Omental fat pad (tissue), 4 donors: ENCODE measurements at places on chromosomes 12 and 14. TPM values are rescaled to one million over a fixed set of nuclear protein-coding genes. Genes with fewer than 3 reads are reported as not detected.

Gene SRGAP1
- 69.1 TPM for total RNA-seq

Gene CBLN3
- 1.2 TPM for total RNA-seq

Gene LRRC10
- total RNA-seq: not detected

Gene LRRIQ1
- 1.4 TPM for total RNA-seq

Gene NR4A1
- 1,106 TPM for total RNA-seq

Gene GLIPR1L1
- total RNA-seq: not detected

Gene KLRK1
- 4.3 TPM for total RNA-seq

Gene C12orf57
- total RNA-seq: 280 TPM

Gene ZDHHC22
- total RNA-seq: not detected

Gene HELB
- total RNA-seq: 11.3 TPM

Gene CLEC7A
- total RNA-seq: 24.1 TPM

Gene KLRG1
- total RNA-seq: 2.3 TPM

Gene CFAP251
- total RNA-seq: 4.6 TPM

Gene GYS2
- total RNA-seq: 0.19 TPM

Gene NEK9
- 55.0 TPM for total RNA-seq

Gene IFT81
- 4.0 TPM for total RNA-seq

Gene SPSB2
- 6.5 TPM for total RNA-seq

Gene NKX2-1
- total RNA-seq: not detected

GRCh38 chr12:12563290-12563928 is 746 bp upstream of the DUSP16 start:
- no peak for DNase-seq

- no peak for DNase-seq
Observed at GRCh38 chr14:83289390-83289789, 1755.7 kb upstream of the SEL1L start.

DNA sequence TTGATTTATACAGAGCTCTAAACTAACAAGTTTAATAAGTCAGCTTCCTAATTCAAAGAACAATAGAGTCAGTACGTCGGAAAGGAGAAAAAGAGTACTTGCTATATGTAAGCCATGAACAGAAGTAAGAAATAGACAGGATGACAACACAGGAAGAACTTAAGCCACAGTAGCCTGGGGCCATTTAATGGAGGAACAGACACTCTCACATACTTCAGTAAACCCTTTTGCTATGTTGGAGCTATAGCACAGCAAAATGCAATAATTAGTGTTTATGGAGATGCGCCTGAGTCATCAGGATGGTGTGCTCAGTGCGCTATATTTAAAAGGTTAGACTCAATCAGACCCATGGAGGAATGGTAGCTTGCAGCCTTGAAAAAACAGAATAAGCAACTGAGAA is 61.0 kb downstream of the SRGAP1 start:
- no peak for DNase-seq

DNA sequence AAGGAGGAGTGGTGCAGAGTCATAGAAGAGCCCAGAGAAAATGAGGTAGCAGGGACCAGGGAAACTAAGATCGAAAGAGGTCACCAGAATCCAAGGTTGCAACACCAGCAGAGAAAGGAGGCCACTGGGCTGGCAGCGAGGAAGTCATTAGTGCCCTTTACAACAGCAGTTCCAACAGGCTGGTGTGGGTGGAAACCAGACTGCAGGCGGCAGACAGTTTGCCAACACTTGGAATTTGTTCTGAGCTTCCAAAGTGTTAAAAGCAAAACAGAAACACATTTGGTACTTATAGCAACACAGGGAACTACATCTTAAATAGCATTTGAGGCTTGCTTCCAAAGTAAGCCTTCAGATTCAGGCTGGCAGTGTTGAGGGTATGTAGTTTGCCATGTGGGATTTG is 95.2 kb upstream of the PWP1 start:
- DNase-seq: no peak

GRCh38 chr12:76080729-76081415 is 3.6 kb downstream of the NAP1L1 start:
- DNase-seq: no peak

DNA sequence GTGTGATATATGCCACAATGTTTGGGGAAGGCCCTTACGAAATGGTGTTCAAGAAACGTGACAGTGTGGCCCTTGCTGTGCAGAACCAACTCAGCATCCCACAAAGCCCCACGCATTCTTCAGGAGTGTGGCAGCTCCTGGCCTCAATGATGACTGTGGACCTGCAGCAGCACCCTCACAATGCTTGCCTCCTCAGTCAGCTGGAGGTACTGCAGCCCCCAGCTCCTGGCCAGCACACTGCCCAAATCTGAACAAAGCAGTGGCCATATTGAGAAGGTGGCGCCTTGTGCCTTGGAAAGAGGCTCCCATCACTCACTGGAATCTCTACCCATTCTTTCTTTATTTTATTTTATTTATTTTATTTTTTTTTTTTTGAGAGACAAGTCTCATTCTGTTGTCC is 10.4 kb downstream of the POLE2 start:
- DNase-seq: no peak

GRCh38 chr14:33972583-33973081 is 21.8 kb upstream of the EGLN3 start:
- DNase-seq: no peak

DNA sequence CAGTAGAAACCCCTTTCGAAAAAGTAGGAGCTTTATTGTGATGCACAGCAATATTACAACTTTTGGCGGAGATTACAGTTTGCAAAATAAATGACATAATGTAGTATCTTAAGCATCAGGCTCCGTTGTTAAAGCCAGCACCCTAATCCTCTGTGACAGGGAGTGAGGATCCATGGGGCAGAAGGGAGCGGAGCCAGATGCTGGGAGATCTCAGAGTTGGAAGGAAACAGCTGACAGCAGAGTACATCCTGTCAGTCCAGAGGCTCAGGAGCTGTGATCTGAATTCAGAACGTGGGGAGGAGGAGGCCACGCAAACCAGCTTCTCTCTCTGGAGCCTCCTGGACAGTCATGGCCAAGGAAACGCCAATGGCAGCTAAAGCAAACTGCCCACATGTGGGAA is 55.7 kb downstream of the TMTC1 start:
- no peak for DNase-seq

- no peak for DNase-seq
Observed at GRCh38 chr14:19828314-19828713, 24.7 kb downstream of the OR4N2 start.

DNA sequence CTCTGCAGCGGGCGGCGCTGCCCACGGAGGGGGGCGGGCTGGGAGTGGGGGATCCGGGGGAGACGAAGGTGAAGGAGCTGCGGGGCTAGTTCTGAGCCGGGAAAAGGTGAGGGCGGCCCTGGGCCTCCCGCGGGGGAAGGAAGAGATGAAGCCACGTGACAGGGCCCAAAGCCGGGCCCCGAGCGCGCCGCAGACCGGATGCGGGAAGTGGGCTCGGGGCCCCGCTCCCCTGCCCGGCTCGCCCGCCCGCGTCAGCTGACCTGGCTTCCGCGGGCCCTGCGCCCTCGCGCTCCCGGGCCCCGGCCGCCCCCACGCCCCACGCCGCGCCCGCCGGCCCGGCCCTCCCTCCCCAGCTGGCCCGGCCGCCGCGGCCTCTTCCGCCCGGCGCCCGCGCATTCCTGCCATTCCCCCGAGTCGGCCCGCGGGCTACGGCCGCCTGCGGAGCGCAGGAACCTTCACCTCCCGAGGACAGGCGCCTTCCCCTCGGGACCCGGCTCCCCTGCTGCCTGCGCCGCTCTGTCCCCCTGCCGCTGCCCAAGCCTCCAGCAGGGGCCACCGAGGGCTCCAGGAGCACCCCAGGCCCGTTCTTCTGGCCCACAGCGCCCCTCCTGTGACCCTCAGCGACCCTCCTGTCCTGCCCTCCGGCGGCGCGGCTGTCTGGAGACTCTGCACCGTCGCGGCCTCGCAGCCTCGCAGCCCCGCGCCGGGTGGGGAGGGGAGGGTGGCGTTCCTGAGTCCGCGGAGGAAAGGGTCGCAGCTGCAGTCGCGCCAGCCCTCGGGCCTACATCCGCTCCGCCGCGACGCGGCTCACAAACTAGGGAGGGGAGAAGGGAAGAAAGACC is 20.4 kb downstream of the NINJ2 start:
- DNase-seq: no peak

DNA sequence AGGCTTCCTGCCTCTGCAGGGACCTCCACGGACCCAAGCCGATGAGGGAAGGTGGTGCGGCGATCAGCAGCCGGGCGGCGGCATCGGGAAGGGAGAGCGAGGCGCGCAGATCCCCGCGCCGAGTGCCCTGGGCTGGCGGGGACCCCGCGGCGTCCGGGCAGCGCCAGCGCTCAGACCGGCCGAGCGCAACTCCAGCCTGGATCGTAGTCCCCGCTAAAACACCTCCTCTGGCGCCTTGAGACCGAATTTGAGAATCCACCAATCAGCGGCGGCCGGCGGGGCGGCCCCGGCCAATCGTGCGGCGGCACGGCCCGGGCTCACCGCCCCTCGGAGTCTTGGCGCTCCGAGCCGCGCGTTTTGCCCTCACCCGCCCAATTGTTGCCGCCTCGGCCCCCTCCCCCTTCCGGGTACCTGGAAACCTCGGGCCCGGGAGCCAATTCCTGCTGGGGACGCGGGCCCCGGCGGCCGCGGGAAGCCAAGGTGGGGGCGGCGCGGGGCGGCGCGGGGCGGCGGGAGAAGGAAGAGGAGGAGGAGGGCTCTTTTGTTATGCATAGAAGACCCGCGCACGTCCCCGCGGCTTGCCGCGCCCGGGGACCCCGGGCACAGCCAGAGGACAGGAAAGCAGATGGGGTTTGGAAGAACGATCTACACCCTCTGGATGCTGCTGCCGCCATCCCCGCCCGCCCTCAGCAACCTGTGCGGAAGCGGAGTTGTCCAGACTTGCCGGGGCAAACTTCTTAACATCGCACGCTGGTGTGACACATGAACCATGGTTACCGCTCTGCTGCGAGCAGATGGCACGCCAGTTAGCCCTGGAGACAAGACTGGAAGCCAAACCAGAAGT is at the start of gene E2F7:
E2F7 (minus strand) TSS at position 209 of the 844 bp plus-strand sequence. CDS start 934 bp downstream, outside the sequence.
- peak; percentile 48 for DNase-seq

- no peak for DNase-seq
Observed at GRCh38 chr14:68788996-68789820, 3.7 kb downstream of the ZFP36L1 start.

DNA sequence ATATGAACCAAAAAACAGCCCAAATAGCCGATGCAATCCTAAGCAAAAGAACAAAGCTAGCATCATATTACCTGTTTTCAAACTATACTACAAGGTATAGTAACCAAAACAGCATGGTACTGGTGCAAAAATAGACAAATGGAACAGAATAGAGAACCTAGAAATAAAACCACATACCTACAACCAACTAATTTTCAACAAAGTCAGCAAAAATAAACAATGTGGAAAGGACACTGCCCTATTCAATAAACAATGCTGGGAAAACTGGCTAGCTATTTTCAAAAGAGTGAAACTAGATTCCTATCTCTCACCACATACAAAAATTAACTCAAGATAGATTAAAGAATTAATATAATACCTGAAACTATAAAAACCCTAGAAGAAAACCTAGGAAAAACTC is 17.8 kb upstream of the STAB2 start:
- DNase-seq: no peak

GRCh38 chr12:68868043-68868790 is 60.2 kb downstream of the MDM2 start:
- DNase-seq: no peak

DNA sequence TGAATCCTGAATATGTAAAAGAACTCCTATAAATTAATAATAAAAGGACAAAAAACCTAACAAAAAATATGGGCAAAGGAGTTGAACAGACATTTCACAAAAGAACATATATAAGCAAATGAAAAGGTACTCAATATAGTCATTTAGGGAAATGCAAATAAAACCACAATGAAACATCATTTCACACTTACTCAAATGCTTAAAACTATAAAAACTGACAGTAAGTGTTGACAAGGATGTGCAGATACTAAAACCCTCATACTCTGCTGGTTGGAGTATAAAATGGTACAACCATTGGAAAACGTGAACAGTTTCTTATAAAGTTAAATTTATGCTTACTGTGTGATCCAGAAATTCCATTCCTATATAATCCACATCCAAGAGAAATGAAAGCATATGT is 247.1 kb downstream of the GXYLT1 start:
- DNase-seq: no peak

- DNase-seq: no peak
Observed at GRCh38 chr14:61101803-61102548, 120.9 kb downstream of the SLC38A6 start.

- DNase-seq: no peak
Observed at GRCh38 chr14:77498120-77498979, at the start of gene ISM2. TSS of gene ISM2 (minus strand) at chr14:77498816. CDS start at chr14:77498793, 23 bp downstream.

GRCh38 chr12:13891902-13892301 is 89.5 kb downstream of the GRIN2B start:
- DNase-seq: no peak

- DNase-seq: no peak
Observed at GRCh38 chr14:87457720-87458119, 535.3 kb downstream of the GALC start.

- no peak for DNase-seq
Observed at GRCh38 chr12:4775936-4776335, 55.7 kb downstream of the GALNT8 start.

GRCh38 chr12:10618338-10618987 is 5.1 kb upstream of the MAGOHB start:
- no peak for DNase-seq

- DNase-seq: no peak
Observed at GRCh38 chr12:53686436-53686835, 10.6 kb upstream of the ATP5MC2 start.

- DNase-seq: no peak
Observed at GRCh38 chr12:94590428-94590827, 59.9 kb downstream of the TMCC3 start.

- DNase-seq: no peak
Observed at GRCh38 chr12:46406352-46407027, 33.9 kb upstream of the SLC38A2 start.

GRCh38 chr14:92459950-92460421 is 53.6 kb upstream of the RIN3 start:
- DNase-seq: no peak

GRCh38 chr12:43008953-43009845 is 419.7 kb upstream of the PRICKLE1 start:
- no peak for DNase-seq

DNA sequence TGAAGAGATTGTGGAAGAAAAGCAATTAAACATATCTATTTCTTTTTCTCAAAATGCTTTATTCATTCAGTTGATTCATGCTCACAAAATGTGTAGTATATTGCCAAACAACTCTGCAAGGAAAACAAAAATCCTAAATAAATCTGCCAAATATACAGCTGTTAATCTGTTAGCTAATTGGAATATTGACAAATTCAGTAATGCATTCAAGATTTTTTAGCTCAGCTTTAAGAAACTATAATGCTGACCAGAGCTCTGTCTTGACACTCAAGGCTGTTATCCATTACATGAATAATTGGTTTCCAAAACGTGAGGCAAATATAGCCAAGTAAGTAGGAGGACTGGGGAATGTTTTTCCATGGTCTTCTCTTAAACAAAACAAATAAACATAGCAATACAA is 146.8 kb downstream of the TMTC2 start:
- DNase-seq: no peak

- DNase-seq: no peak
Observed at GRCh38 chr12:5720381-5721005, 224.6 kb downstream of the ANO2 start.

DNA sequence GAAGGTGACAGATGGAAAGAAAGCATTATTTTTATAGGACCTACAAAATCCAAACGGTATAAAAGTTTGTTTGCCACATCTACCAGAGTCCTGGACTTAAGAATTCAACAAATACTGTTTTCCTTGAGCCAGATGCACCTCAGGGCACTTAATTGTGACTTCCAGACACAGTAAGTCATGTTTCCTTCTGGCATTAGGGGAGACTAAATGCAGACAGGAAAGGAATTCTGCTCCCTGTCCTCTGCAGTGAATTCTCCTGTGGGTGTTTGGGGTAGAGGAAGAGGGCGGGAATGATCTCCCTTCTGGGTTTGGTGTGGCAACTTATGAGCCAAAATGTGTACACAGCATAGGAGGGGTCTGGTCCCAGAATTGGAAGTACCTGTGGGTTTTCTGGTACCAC is 93.9 kb upstream of the ZDHHC17 start:
- DNase-seq: no peak
